H1 (cell line): ENCODE measurements at places on chromosomes 3 and 15.

DNA sequence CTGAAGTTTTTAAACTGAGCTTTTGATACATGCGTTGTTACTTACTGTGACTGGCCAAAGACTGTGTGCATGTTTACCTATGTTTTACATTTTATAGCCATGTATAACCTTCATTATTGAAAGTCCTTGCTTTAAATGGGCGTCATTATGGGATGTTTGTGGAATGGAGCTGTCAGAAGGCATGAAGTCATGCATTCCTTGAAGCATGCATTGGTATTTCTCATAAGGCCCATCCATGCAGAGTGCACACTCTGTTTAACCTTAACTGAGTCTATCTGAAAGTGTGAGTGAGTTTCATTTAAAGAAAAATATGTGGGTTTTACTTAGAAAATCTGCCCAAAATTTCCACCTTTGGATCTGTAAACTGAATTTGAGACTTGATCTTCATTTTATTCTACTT, 51.1 kb downstream of the PSMD6 start:
- no peak overlapping the region for H3K4me3 ChIP-seq
- peaks cover 37% of the 10 kb centered on the region for H3K4me1 ChIP-seq
- no peak overlapping the region for H3K27ac ChIP-seq
- no peaks in the 10 kb centered on the region for H3K36me3 ChIP-seq
- no peaks in the 10 kb centered on the region for H3K27me3 ChIP-seq

GRCh38 chr15:41992803-41993190, 20.4 kb upstream of the EHD4 start:
- DNase-seq, result no peak
- H3K27ac ChIP-seq, result no peak overlapping the region
- no peaks in the 10 kb centered on the region for H3K27me3 ChIP-seq
- H3K4me1 ChIP-seq, result no peaks in the 10 kb centered on the region; the same call in 1 of the 2 replicates
- no peaks in the 10 kb centered on the region for H3K36me3 ChIP-seq

GRCh38 chr15:67758619-67759300, 66.5 kb upstream of the SKOR1 start:
- no peak for DNase-seq
- H3K4me1 ChIP-seq, result no peaks in the 10 kb centered on the region
- H3K36me3 ChIP-seq, result no peaks in the 10 kb centered on the region
- no peak overlapping the region for H3K4me3 ChIP-seq
- no peaks in the 10 kb centered on the region for H3K27me3 ChIP-seq
- no peak overlapping the region for H3K27ac ChIP-seq

DNA sequence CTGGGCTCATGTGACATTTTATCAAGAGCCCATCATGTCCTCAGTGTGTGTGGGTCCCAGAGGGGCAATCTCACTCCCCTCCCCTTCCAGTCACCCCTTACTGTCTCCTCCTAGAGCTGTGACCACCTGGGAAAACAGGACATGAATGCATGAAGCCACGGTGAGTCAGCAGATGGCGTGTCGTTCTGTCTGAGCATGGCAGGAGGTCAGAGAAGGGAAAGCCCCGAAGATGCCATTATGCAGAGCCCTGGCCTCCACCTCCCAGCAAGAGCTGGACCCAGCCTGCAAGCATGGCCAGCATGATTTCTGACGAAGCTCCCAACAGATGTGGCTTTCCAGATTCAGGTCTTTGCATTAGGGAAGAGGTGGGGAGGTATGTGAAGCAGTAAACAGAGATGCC, 118.5 kb downstream of the TLE3 start:
- H3K36me3 ChIP-seq, result no peaks in the 10 kb centered on the region
- peaks cover 3% of the 10 kb centered on the region for H3K4me1 ChIP-seq
- no peak overlapping the region for H3K27ac ChIP-seq
- no peak overlapping the region for H3K4me3 ChIP-seq
- H3K27me3 ChIP-seq, result no peaks in the 10 kb centered on the region

GRCh38 chr3:195139876-195140240, 131.1 kb downstream of the XXYLT1 start:
- DNase-seq, result no peak
- no peaks in the 10 kb centered on the region; the same call in 1 of the 2 replicates for H3K36me3 ChIP-seq
- no peak overlapping the region for H3K4me3 ChIP-seq

GRCh38 chr3:128435058-128435457, 31.6 kb downstream of the DNAJB8 start:
- H3K27me3 ChIP-seq, result peaks cover 42% of the 10 kb centered on the region
- H3K4me1 ChIP-seq, result peaks cover 34% of the 10 kb centered on the region
- H3K4me3 ChIP-seq, result no peak overlapping the region
- no peaks in the 10 kb centered on the region for H3K36me3 ChIP-seq
- H3K27ac ChIP-seq, result no peak overlapping the region

- H3K27me3 ChIP-seq, result no peaks in the 10 kb centered on the region
- no peaks in the 10 kb centered on the region; the same call in 1 of the 2 replicates for H3K4me1 ChIP-seq
- DNase-seq, result no peak
- H3K27ac ChIP-seq, result no peak overlapping the region
Observed at GRCh38 chr3:18403061-18403460, 22.1 kb downstream of the SATB1 start.

DNA sequence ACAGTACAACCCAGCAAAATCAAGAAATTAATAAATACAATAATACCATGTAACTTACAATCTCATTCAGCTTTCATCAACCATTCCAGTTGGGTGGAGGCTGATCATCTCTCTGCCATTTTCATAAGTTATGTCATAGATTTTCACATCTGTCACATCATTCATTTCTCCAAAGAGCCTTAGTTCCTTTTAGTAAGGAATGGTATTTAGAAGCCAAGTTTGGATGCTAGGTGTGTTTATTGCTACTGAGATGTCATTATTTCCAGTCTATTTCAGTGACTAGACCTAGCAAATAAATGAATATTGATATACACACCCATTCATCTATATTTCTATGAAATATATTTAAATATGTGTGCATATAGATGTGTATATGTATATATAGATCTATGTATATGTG, 2.7 kb upstream of the UBL7 start:
- H3K27ac ChIP-seq, result no peak overlapping the region
- H3K27me3 ChIP-seq, result no peaks in the 10 kb centered on the region
- H3K4me1 ChIP-seq, result no peaks in the 10 kb centered on the region; the same call in 1 of the 2 replicates
- peaks cover 3% of the 10 kb centered on the region; the same call in 1 of the 2 replicates for H3K36me3 ChIP-seq
- no peak overlapping the region for H3K4me3 ChIP-seq

DNA sequence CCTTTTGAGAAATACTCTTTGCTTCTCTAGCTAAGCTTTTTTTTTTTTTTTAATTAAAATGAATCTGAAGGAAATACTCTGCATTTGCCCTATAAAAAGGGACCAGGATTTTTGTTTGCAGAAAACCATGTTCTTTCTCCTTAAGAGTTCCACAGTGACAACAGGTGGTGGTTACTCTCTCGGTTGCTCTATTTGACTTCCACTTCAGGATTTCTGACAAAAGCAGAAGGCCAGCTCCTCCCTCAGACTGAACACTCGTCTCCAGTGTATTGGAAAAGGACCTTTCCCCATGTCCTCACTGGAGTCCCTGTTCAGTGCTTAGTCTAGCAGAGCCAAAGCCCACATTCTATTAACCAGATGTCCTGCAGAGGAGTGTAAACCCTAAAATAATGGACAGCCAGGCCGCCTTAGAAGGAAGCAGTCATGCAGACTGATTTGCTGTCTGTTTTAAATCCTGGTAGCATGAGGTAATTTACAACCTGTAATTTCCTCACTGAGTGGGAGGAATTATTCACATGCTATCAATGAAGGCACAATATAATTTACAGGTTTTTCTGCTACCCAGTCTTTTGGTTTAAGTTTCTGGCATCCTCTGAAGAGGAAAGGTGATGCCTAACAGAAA, 599.3 kb downstream of the PYDC2 start:
- H3K36me3 ChIP-seq, result no peaks in the 10 kb centered on the region
- no peak overlapping the region for H3K4me3 ChIP-seq
- H3K27ac ChIP-seq, result no peak overlapping the region
- DNase-seq, result no peak
- H3K4me1 ChIP-seq, result no peaks in the 10 kb centered on the region

- H3K4me1 ChIP-seq, result no peaks in the 10 kb centered on the region
- H3K27me3 ChIP-seq, result no peaks in the 10 kb centered on the region
- H3K4me3 ChIP-seq, result no peak overlapping the region
- H3K27ac ChIP-seq, result no peak overlapping the region
Observed at GRCh38 chr3:30848087-30848779, 46.2 kb downstream of the GADL1 start.

- no peak for DNase-seq
- no peak overlapping the region for H3K4me3 ChIP-seq
- no peaks in the 10 kb centered on the region for H3K36me3 ChIP-seq
- no peaks in the 10 kb centered on the region for H3K4me1 ChIP-seq
Observed at GRCh38 chr15:56307180-56307579, 58.0 kb upstream of the TEX9 start.

DNA sequence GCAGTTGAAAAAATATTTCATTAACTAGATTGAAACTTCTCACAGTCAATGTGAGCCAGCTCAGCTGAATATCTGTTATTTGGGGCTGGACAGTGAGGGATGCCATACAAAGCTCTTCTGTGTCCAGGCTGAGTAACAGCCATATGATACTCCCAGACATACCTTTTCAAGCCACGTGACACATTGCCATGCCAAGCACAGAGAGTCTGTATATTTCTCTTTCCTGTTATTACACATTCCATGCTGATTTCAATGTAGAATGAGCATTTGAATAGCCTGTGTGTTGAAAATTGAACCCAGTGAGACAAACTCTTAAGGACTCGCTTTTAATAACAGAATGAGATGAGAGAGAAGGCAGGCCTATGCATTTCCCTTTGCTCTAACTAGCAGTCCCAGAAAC, 334.7 kb upstream of the RASGRP1 start:
- H3K27ac ChIP-seq, result no peak overlapping the region
- H3K4me3 ChIP-seq, result no peak overlapping the region
- no peaks in the 10 kb centered on the region for H3K36me3 ChIP-seq
- DNase-seq, result no peak
- no peaks in the 10 kb centered on the region for H3K4me1 ChIP-seq

DNA sequence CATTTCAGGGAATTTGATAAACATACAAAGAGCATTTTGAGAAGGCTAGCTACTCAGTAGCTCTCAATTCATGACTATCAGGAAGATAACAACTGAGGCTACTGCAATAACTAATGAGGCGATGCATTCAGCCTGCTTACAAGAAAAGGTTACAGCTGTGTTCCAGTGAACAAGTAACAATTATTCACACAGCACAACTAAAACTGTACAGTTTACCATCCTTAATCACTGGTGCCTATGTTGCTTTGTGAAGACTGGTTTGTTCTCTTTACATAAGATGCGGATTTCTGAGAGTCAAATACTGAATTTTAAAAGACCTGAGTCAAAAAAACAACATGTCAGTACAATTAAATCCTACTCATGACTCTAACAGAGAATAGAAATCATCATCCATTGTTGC, 526.3 kb downstream of the OTOL1 start:
- no peak for DNase-seq
- H3K27me3 ChIP-seq, result no peaks in the 10 kb centered on the region
- no peaks in the 10 kb centered on the region for H3K36me3 ChIP-seq
- H3K4me3 ChIP-seq, result no peak overlapping the region

GRCh38 chr3:108346301-108347227, 50.2 kb downstream of the HHLA2 start:
- H3K27me3 ChIP-seq, result no peaks in the 10 kb centered on the region
- no peak overlapping the region for H3K27ac ChIP-seq
- H3K4me3 ChIP-seq, result no peak overlapping the region

DNA sequence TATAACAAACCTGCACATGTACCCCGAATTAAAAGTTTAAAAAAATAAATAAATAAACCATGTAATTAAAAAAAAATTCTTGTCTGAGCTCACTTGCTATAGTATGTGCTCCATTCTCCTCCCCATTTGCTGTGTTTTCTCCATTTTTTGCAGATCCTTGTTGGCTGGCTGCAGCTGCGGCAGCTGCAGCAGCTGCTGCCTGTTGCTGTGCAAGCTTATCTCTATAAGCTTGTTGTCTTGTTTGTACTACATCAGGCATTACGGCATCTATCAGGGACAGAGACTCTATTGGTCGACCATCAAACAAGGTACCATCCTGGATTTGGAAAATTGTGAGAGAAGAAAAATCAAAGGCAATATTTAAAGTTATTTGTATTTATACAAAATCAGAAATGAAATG, 145.9 kb downstream of the TBL1XR1 start:
- H3K4me3 ChIP-seq, result no peak overlapping the region
- peaks cover 3% of the 10 kb centered on the region for H3K4me1 ChIP-seq
- no peak overlapping the region for H3K27ac ChIP-seq
- DNase-seq, result no peak
- H3K27me3 ChIP-seq, result no peaks in the 10 kb centered on the region

- H3K4me3 ChIP-seq, result no peak overlapping the region
- no peak for DNase-seq
- no peaks in the 10 kb centered on the region for H3K36me3 ChIP-seq
- H3K27me3 ChIP-seq, result no peaks in the 10 kb centered on the region
- H3K27ac ChIP-seq, result no peak overlapping the region
- peaks cover 13% of the 10 kb centered on the region for H3K4me1 ChIP-seq
Observed at GRCh38 chr3:13158871-13159270, 85.6 kb upstream of the IQSEC1 start.

DNA sequence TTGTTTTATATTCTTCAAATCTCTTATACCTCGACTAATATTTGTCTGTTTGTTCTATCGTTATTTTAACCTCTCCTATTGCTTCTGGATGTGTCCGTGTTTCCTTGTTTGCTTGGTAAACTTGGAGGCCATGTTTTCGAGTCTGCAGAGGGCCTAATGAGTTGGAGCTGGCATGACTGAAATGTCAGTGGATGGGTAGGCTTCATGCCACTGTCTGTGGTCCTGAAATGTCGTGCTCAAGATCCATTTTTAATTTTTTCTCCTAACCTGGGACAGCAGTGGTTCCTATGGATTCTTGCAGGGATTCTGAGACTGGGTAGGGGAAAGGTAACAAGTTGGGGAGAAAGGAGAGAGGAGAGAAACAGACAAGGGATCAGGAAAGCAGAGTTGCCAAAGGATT, 18.8 kb upstream of the GASK1A start:
- H3K36me3 ChIP-seq, result no peaks in the 10 kb centered on the region
- no peaks in the 10 kb centered on the region for H3K27me3 ChIP-seq
- no peaks in the 10 kb centered on the region for H3K4me1 ChIP-seq
- DNase-seq, result no peak
- H3K27ac ChIP-seq, result no peak overlapping the region

GRCh38 chr3:178139116-178139515, 397.1 kb upstream of the KCNMB2 start:
- H3K4me3 ChIP-seq, result no peak overlapping the region
- no peak overlapping the region for H3K27ac ChIP-seq
- no peak for DNase-seq
- H3K36me3 ChIP-seq, result no peaks in the 10 kb centered on the region

- no peak overlapping the region for H3K27ac ChIP-seq
- no peaks in the 10 kb centered on the region for H3K27me3 ChIP-seq
- no peaks in the 10 kb centered on the region for H3K36me3 ChIP-seq
- peaks cover 3% of the 10 kb centered on the region for H3K4me1 ChIP-seq
Observed at GRCh38 chr15:42088801-42089640, 5.3 kb downstream of the PLA2G4D start.

GRCh38 chr3:172904711-172905373, 154.3 kb downstream of the ECT2 start:
- H3K27ac ChIP-seq, result no peak overlapping the region
- no peak overlapping the region for H3K4me3 ChIP-seq
- H3K4me1 ChIP-seq, result peaks cover 6% of the 10 kb centered on the region

- H3K36me3 ChIP-seq, result no peaks in the 10 kb centered on the region
- H3K4me1 ChIP-seq, result no peaks in the 10 kb centered on the region
- H3K27me3 ChIP-seq, result no peaks in the 10 kb centered on the region
- no peak overlapping the region for H3K27ac ChIP-seq
Observed at GRCh38 chr3:194458131-194458530, 28.7 kb downstream of the ATP13A3 start.

GRCh38 chr3:61997101-61997500, 376.2 kb downstream of the FEZF2 start:
- no peak overlapping the region for H3K27ac ChIP-seq
- no peak overlapping the region for H3K4me3 ChIP-seq
- no peaks in the 10 kb centered on the region for H3K4me1 ChIP-seq
- H3K36me3 ChIP-seq, result no peaks in the 10 kb centered on the region

GRCh38 chr3:72907731-72908620, 20.1 kb downstream of the GXYLT2 start:
- no peaks in the 10 kb centered on the region for H3K4me1 ChIP-seq
- no peak overlapping the region for H3K4me3 ChIP-seq
- DNase-seq, result no peak
- H3K36me3 ChIP-seq, result no peaks in the 10 kb centered on the region
